ENCODE measurements at places on chromosomes 7 and 10.

DNA sequence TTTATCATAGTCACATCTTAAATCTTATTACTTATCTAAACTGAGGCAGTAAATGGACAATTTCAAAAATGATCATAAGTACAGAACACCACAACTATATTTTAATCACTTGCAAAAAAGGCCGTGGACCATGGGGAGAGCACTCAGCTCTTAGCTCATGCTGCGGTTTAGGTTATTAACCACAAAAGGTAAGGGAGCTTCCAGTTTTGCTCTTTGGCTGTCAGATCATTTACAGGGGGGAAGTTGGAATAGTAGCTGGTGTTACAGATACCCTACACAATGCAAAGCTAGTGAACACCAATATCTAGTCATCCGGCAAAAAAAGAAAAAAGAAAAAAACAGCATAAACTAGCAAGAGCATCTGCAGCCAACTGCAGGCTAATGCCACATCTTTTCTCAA lies 147.0 kb downstream of the BBS9 start:
- no peak for DNase-seq

GRCh38 chr7:157559596-157560257 lies 222.9 kb downstream of the DNAJB6 start:
- no peak for DNase-seq

DNA sequence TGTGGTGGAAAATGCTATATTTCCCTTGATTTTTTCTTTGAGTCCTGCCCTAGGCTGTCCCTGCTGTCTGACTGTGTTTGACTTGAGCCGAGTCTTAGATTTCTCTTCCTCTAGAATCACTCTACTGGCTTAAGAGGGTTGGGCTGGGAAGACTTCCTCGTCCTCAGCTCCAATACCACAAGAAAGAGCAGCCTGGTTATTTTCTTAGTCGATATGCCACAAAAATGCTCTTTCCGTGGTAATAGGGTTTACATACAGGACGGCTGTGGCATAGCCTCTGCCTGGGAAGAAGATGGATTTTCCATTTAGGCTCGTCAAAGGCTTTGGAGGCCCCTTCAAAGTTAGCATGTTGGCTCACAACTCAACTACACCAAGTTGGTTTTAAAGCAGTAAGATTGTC lies 212.0 kb upstream of the IGFBP3 start:
- no peak for DNase-seq

DNA sequence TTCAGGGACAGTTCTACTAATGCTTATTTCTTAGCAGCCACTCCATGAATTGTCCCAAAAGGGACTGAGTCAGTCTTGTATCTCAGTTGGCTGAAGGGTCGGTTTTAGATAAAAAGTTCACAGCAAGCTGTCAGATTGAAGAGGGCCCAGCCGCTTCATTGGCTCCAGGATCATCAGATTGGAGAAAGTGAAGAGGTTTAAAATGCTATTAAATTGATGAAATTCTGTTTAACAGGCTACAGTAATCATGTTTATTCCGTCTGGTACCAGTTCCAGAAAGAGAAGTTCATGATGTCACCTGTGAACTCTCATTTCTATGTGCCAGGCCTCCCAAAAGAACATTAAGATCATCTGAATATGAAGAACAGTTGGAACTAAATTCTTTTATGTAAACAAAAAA lies 294.4 kb upstream of the BMPER start:
- DNase-seq = no peak

GRCh38 chr7:114722562-114722961 lies 199.3 kb upstream of the MDFIC start:
- no peak for DNase-seq

GRCh38 chr10:94149702-94150101 lies 156.0 kb downstream of the PLCE1 start:
- DNase-seq = no peak

DNA sequence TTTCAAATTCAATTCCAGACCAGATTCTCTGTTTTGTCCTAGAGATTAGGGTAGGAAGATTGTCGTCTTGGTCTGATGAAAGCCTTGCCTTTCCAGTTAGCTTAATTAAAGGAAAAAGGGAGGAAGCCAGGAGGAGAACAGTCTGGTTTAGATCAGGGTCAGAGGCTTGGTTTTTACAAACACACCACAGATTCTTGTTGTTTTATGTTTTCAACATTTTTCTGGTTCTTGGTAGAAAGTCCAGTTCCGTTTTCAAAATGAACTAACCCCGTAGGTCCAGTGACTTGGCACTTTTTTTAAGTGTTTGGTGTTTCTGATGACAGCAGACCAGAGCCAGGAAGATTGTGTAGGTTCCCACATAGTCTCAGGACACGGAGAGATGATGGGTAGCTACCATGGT lies 167.1 kb upstream of the INHBA start:
- no peak for DNase-seq

GRCh38 chr10:30011396-30011795 lies 48.0 kb downstream of the JCAD start:
- no peak for DNase-seq

- no peak for DNase-seq
Measured at GRCh38 chr10:129552119-129552518, 85.1 kb downstream of the MGMT start.

DNA sequence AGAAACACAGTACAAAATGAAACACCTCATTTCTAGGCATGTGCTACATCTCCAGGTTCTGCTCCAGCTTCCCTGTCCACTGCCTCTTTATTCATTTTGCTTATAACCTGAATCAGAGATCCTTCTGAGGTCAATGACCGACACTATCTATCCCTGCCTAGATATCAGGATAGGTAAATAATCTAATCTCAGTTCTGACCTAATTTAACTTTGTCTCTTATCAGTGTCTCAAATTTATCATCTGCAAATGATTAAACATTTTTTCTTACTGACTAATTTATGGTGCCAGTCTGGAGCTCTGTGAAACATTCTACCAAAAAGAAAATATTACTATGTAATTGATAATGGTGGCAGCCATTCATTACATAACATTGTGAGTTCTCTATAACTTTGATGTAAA lies 61.1 kb downstream of the SGCE start:
- no peak for DNase-seq

- no peak for DNase-seq
Measured at GRCh38 chr7:120110169-120110568, 162.8 kb upstream of the KCND2 start.

- no peak for DNase-seq
Measured at GRCh38 chr7:106243893-106244292, 40.9 kb downstream of the NAMPT start.

DNA sequence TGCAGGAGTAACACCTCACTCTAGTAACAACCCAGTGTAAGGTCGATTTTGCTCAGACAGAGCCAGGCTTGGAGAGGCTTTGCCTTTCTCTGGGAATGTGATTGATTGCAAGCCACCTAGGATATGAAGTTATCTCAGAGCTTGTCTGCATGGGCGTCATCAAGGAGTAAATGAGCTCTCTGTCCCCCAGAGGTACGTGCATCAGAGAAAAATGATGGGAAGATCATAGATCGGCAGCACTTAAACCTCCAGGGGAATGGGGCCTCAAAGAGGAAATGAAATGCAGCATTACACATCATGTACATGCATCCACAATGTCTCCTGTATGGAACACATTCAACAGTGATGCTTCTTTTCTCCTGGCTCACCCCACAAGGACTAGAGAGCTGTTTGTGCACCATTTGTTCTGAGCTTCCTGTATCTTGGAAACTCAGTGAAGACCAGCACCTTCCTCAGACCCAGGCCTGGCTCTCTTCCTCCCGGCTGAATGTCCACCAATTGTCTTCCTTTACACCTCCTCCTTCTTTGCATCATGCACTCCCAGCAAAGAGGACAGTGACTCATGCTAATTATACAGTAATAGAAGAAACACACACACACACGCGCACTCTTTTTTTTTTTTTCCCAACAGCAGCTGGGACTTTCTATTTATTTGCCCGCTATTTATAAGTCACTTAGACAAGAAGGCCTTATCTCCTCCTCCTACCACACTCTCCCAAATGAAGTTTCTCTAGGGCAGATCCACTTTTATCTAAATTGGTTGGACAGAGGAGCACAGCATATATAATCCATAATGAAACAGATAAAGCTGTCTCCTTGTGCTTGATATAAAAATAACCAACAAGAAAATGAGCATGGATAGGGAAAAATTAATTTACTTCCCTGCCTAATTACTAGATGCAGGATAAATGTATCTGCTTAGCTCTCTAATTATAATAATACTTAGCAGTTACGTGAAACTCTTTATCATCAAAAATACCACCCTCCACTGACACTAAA lies 990.7 kb downstream of the CCSER2 start:
- no peak for DNase-seq
